Breast epithelium (tissue), 4 donors: ENCODE measurements at places on chromosomes 6 and 20. TPM values are rescaled to one million over a fixed set of nuclear protein-coding genes. Genes with fewer than 3 reads are reported as not detected.
A peak's percentile ranks its signal among the peaks of the same experiment; 100 is the strongest.

GRCh38 chr6:150382171-150382570 is 13.4 kb downstream of the IYD start:
- no peak for DNase-seq
- H3K4me3 ChIP-seq: no peak overlapping the region
- no peaks in the 10 kb centered on the region for H3K27me3 ChIP-seq
- no peaks in the 10 kb centered on the region for H3K4me1 ChIP-seq
- H3K36me3 ChIP-seq: no peaks in the 10 kb centered on the region
- H3K27ac ChIP-seq: no peak overlapping the region

GRCh38 chr6:159692303-159693127 is 526 bp downstream of the SOD2 start:
- peak overlapping the region; percentile 95 for H3K4me3 ChIP-seq
- no peaks in the 10 kb centered on the region for H3K36me3 ChIP-seq
- H3K27ac ChIP-seq: peak overlapping the region; percentile 97
- H3K4me1 ChIP-seq: peaks cover 11% of the 10 kb centered on the region
- H3K27me3 ChIP-seq: no peaks in the 10 kb centered on the region

The EFCAB8 gene
- total RNA-seq: not detected

The CD93 gene
- total RNA-seq: 19.2 TPM

The TMEM244 gene
- total RNA-seq: not detected
